ENCODE measurements at places on chromosomes 7 and 10.

- DNase-seq: no peak
These were observed 63.6 kb downstream of the C10orf67 start for GRCh38 chr10:23281044-23281433.

DNA sequence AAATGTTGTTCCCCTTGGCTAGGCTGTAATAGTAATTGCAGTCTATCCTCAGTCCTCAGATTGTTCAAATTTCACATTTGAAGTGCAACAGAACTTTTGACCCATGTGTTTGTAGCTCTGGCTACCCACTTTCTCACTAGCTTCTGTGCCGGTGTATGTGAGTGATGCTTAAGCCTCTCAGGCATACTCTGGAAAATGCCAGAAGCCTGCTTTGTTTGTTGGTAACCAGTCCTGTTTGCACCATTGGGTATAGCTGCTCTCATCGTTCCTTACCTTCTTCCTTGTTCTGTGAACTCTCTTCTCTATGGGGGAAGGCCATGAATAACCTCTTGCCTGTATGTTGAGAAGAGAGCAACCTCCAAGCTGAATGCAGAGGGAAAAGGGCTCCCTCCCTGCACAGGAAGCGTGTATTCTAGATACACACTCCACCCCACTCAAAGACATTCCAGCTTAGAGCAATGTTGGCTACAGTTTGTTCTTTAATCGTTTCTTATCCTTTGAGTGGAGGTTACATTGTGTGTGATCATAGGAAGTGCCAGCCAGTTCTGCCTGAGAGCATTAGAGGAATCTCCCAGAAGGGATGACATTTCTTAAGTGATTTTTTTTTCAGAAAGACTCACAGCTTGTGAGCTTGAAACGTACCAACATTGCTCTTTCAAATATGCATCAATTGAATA is 40.5 kb downstream of the C1QL3 start:
- DNase-seq: no peak

DNA sequence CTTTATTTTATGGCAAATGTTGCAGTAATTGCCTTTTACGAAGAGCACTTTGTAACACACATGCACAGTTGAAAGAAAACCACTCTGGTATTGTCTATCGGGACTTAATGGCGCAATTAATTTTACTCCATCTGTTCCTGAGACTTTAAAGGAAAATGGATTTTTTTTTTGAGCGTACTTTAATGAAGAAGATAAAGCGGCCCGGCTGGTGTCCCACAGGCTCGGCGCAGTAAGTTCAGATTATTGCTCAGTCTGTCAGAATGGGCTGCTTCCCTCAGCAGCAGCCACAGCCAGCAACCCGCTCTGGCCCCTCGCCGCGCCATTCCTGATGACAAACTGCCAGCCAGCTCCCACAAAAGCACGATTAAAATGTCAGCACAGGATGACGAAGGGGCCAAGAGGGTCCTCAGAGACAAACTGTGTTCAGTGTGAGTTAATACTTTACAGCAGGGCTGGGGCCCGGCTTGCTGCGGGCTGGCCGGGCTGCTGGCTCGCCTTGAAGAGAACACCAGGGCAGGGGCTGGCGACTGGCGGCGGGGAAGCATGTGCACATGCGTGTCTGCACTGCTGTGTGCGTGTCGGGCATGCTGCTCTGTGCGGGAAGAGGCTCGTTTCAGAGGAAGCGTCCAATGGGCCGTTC is 501.0 kb upstream of the GALNT17 start:
- DNase-seq: no peak

DNA sequence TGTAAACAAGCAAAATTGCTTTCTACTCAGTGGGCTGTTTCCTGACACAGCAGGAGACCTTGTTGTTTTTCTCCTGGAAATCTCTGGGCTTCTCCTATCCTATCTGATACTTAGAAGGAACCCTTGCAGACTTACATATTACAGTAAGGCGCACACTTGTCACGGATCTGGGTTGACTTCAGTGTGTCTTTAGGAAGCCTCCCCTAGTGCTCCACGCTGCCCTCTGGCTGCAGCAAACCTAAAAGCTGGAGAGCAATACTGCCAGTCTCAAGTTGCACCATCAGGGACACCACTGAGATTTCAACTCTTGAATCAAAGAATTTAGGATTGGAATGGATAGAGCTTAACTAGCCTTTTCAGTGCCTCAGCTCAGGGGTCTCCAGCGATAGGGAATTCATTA is 495.3 kb downstream of the LRMDA start:
- no peak for DNase-seq

DNA sequence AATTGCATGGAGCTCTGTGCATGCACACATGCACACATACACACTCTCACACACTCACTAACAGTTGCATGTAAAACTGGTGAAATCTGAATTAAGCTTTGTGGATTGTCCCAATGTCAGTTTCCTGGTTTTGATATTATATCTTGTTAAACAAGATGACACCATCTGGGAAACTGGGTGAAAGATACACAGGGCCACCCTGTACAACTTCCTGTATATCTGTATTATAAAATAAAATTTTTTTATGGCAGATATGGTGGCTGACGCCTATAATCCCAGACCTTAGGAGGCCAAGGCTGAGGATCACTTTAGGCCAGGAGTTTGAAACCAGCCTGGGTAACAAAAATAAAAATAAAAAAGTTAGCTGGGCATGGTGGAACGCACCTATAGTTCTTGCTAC is 87.4 kb downstream of the PTPN20 start:
- DNase-seq: no peak

DNA sequence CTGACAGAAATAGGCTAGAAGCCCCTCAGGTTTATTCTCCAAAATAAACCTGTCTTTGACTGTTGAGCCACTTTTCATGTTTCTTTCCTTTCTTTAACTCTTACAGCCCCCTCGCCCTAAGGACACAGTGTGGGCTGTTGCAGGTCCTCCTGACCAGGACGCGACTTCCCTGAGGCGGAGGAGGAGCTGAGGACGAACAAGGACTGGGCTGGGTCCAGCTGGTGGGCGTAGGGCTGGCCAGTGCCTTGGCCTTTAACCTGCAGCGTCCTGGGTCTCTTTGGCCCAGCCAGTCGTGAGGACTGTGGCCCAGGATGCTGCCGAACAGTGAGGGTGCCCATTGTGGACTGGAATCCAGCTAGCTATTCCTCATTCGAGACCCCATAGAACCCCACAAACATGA is 13.4 kb upstream of the BMS1 start:
- DNase-seq: no peak

- no peak for DNase-seq
These were observed 14.8 kb upstream of the GSAP start for GRCh38 chr7:77430927-77431326.

DNA sequence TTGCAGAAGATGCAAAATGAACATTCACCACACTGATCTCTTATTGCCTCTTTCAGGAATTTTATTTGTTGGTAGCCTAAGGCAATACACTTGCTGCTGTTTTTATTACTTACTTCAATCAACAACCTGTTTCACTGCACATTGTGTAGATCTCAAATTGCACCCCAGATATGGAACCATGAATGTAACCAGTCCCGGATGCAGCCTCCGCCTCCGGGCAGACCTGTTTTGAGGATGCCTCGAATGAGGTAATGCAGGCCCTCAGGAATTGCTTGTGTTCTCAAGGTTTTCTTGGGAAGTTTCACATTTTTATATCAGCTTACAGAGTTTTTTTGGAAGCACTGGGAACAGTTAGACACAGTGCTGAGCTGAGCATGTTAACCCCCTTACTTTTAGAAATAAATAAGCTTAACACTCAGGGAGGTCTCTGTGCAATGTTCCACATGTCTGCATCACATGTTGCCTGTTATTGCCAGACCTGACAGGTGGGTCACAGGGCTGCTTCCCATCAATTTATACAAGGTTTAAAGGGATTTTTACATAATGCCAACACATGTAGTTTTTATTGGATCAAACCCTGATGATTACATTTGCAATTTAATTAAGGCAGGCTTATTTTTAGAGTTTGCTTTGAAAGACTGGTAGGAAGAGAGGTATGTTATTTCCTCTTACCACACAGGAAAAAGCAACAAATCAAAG is 193.1 kb upstream of the POM121L12 start:
- no peak for DNase-seq

GRCh38 chr10:70234668-70235447 is 1.6 kb upstream of the PPA1 start:
- DNase-seq: no peak

GRCh38 chr10:103040418-103040817 is 122.3 kb downstream of the CNNM2 start:
- no peak for DNase-seq

- DNase-seq: no peak
These were observed 13.0 kb downstream of the SCART1 start for GRCh38 chr10:133466683-133467275.

DNA sequence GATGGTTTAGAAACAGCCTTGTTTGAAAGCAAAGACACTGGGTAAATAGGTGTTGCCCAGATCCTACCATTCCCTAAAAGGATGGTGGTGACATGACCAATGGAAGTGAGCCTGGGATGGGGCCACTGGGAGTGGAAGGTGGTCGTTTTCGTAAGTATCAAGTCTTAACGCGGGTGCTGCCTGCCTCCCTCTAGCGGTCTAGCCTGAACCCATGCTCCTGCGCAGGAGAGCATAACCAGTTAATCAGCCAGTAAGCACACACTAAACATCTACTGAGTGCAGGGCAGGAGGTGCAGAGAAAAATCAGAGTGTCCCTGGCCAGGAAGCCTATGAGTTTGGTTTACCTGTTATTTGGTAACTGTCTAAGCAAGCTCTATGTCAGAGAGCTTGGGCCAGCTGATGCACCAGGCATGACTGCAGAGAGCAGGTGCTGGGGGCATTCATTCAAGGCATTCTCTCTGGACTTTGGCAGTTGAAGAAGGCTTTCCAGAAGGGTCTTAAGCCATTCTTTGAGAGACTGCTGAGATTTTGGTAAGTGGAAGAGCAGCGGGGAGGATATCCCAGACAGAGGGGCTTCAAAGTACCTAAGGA is 930 bp downstream of the GARIN1A start:
- DNase-seq: no peak

- no peak for DNase-seq
These were observed 66.0 kb downstream of the TCERG1L start for GRCh38 chr10:131245475-131246059.

DNA sequence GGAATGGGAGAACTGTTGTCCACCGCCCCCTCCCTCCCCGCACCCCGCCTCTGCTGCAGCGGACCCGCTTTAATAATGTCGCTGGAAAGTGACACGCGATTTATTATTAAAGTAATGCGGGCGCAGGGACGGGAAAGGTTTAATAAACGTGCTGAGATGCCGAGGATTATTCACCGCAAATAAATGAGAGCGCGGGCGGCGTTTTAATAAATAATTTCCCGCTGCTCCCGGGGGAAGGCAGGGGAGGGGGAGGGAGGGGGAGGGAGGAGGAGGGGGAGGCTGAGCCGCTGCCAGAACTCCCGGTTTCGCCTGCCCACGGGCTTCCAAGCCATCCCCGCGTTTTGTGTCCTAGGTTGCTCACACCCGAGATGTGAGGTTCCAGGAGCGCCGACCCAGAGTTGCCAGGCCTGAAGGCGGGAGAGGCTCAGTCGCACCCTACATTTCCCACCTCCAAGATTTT is 5.1 kb downstream of the KAZALD1 start:
- no peak for DNase-seq

GRCh38 chr10:31131251-31131650 is 99.6 kb upstream of the ZNF438 start:
- DNase-seq: no peak

DNA sequence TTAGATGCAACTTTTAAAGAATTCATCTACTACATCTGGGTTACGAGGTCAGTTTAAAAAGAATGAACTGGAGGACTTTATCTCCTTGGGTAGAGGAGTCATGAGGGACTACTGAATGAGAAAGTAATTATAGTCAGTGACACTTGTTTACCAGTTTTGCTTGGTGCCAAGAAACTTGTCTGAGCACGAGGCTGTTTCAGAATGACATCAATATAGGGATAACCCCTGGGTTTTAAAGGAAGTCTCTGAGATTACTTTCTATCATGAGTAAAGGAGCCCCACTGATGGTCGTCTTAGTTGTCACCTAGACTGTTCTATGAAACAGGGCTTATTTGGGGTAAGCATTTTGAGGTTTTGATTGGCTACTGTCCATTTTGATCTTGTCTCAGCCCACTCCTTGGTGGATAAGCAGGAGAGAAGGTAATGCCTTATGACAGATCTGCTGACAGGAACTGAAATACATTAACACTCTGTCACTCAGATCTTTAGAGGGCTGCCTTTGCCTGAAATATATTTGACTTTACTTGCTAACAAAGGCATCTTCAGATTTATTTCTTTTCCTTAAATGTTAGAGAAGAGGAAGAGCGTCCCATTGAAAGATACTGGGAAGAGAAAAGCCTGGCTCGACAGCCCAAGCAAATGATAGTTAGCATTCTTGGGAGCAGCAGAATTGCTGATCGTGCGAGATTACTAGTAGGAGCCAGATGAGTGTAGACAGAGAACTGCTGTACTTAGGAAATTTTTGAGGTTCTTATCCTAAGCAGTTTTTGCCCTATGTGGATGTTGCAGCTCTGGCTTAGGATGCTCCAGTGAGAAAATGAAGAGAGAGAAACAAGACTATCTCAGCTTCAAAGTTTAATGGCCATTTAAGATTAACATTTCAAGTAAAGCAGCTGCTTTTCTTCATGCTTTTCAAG is 299.2 kb upstream of the LRGUK start:
- no peak for DNase-seq

- no peak for DNase-seq
These were observed 10.4 kb upstream of the ZNF485 start for GRCh38 chr10:43595739-43596298.

- no peak for DNase-seq
These were observed 1.8 kb upstream of the WASL start for GRCh38 chr7:123750389-123751230.

Data from GM06990 (cell line).